RCC 7860 (cell line): ENCODE measurements at places on chromosomes 13 and 19.

- no peak for DNase-seq
Observed at GRCh38 chr13:103194871-103195270, 128.7 kb upstream of the SLC10A2 start.

DNA sequence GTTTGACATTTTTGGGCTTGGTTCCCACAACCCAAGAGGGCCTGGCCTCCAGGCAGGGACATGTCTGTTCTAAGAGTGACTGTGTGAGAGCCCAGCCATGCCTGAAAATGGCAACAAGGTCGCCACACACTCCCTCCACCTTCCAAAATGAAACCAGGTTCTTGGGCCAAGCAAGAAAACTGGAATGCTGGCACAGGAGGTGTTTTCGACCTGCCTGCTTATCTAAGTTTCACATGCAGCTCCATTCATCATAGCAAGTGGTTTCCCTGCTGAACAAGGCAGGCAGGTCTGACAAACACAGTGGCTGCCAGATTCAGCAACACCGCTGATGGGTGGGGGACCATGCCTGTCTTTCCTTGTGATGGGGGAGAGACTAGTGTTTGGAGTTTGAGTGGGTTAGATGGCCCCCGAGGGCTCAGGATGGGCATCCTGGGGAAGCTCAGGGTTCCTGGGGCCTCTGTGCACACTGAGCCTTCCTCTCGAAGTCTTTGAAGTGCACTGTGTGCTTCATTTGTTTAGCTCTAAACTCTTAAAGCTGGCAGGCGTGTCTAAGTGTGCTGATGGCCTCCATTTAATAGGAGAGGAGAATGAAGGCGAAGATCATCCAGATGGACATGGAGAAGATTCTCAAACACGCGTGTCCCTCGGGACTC, 17.9 kb upstream of the GAS6 start:
- no peak for DNase-seq

DNA sequence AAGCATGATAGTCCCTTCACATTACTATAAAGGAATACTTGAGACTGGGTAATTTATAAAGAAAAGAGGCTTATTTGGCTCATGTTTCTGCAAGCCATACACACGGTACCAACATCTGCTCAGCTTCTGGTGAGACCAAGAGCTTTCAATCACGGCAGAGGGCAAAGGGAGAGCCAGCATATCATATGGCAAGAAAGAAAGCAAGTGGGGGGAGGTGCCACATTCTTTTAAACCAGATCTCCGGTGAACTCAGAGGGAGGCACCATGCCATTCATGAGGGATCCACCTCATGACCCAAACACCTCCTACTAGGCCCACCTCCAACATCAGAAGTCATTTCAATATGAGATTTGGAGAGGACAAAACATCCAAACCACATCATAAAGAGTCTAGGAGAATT, 20.3 kb downstream of the XPO4 start:
- DNase-seq, result peak; percentile 24

- peak; percentile 49 for DNase-seq
Observed at GRCh38 chr19:14496834-14497227, 904 bp upstream of the GIPC1 start.

GRCh38 chr19:10112895-10113591, 1.6 kb downstream of the P2RY11 start:
- no peak for DNase-seq

GRCh38 chr19:50486823-50487515, 10.3 kb upstream of the GARIN5A start:
- DNase-seq, result no peak

DNA sequence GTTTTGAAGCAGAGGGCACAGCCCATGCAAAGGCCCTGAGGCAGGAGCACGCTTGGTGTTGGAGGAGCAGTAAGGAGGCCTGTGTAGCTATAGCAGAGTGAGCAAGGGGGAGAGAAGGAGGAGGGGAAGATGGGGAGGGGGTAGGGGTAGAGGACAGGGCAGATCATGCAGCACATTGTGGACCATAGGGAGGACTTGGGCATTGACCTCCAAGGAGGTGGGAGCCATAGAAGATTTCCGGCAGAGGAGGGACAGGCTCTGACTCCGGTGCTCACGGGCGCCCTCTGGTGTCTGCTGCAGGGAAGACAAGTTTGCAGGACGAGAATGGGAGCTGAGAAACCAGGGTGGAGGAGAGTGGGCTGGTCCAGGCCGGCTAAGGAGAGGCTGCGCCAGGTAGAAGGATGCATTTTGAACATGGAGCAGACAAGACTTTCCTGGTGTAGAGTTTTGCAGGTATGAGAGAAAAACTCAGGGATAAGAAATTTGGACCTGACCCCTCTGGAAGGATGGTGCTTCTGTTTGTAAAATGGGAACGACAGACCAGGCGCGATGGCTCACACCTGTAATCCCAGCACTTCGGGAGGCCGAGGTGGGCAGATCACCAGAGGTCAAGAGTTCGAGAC, 13.7 kb upstream of the CREB3L3 start:
- DNase-seq, result peak; percentile 45

- no peak for DNase-seq
Observed at GRCh38 chr19:42148266-42148665, 16.0 kb upstream of the POU2F2 start.

DNA sequence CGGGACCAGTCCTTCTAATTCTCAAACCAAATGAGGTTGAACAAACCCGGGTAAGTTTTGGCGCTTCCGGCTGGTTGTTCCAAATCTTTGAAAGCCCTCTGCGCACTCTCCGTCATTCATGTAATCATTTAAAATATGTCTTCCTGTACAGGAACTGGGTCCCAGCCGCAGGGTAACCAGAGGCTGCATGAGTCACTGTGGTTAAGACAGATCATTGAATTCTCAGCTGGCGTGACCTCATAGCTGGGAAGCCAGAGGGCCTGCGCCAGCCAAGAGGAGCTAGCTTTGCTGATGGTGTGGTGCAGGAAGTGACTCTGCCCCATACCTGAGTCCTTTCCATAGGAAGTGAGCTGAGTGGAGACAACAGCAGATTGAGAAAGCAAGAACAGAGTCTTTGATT, 135.2 kb downstream of the TSHZ3 start:
- DNase-seq, result peak; percentile 97

DNA sequence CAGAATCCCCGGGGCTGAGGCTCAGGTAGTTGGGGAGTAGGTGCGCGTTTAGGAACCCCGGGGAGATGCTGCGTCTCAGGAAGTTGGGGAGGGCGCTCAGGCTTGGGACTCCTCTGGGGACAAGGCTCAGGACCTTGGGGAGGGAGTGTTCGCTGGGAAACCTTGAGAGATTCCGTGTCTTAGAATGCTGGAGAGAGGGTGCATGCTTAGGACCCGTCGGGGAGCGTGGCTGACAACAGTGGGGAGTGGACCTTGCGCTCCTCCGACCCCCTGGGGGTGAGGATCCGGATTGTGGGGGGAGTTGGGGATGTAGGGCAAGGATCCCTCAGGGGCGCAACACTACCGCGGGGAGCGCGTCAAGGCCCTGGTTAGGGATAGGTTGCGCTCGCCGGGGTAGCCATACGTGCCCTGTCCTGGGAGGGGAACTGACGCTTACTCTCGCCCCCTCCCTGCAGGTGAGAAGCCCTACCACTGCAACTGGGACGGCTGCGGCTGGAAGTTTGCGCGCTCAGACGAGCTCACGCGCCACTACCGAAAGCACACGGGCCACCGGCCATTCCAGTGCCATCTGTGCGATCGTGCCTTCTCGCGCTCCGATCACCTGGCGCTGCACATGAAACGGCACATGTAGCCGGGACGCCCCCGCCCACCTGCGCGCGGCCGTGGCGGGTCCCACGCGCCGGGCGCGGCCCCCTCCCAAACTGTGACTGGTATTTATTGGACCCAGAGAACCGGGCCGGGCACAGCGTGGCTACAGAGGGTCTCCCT, 2.0 kb downstream of the KLF2 start:
- no peak for DNase-seq

- no peak for DNase-seq
Observed at GRCh38 chr13:50742353-50742752, 101.1 kb downstream of the DLEU7 start.

GRCh38 chr13:99600318-99600717, 99.0 kb downstream of the TM9SF2 start:
- no peak for DNase-seq

DNA sequence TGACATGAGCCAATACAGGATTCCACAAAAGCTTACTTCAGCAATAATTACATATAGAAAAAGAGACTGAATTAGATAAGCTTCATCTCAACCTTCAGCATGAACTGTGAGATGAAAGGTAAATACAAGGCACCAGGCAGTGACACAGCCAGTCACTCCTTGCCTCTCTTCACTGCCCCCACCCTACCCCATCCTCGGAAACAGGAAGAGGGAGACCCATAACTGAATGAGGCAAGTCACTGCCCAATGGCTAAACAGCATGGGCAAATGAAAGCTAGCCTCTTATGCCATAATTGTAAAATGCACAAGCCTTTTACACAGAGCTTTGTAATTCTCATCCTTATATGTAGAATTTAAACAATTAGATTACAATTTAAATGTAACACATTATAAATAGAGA, 1.7 kb downstream of the ZNF160 start:
- DNase-seq, result no peak

DNA sequence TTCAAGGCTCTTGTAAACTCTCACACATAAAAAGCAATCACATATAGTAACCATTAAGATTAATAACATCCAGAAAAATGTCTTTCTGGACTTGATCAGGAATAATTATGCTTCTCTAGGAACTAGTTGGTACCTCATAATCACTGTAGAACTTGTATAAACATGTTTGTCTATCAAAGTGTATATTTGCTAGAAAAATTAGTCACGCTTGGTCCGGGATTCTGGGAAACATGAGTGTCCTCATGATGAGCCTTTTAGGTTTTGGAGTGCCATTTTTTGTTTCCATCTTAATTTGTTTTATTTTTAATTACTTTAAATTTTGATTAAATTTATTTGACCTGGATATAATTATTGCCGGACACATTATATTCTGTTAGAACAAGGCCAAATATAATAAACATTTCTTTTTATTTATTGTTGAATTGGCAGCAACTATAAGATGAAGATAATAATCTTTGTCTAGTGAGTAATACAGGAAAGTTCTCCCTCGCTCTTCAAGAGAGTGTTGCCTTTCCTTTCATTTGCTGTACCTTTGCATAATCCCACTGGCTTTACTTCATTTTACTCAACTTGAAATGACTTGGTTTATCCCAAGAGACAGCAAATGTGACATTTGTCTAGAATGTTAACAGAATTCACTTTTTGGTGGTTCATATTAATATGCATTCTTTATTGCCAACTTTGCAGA, 207.0 kb downstream of the NALCN start:
- no peak for DNase-seq

GRCh38 chr13:43031881-43032280, 8.5 kb downstream of the DNAJC15 start:
- DNase-seq, result no peak

DNA sequence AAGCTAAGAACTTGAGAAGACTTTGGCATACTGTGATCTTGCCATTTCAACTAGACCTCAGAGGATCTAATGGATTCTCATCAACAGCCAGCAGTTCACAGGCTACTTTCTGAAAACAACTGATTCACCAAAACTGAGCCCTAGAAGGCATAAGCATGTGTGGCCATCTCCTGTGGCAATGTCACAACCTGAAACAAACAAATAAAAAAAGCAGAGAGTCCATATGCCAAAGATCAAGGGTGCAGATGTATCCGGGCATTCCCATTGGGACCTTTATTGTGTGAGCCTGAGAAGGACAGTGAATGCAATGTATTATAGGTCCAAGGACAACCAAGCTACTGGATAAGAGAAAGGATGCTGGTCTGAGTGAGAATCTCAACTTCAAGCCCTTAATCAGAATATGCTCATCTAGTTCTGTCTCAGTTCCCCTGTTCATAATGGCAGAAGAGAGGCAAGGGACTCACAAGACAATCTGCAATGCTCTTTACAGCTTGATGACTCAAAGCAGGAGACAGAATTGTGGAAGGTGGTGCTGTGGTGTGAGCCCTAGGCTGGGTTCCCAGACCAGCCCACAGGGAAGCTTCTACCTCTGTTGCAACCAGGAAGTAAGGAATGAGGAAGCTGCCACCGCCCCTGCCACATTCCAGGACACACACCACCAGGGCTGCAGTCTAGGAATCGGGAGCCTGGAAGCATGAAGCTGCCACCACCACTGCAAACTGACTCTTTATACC, 133.7 kb downstream of the RAP2A start:
- peak; percentile 3 for DNase-seq

GRCh38 chr13:33321686-33322542, 36.4 kb upstream of the STARD13 start:
- DNase-seq, result no peak

DNA sequence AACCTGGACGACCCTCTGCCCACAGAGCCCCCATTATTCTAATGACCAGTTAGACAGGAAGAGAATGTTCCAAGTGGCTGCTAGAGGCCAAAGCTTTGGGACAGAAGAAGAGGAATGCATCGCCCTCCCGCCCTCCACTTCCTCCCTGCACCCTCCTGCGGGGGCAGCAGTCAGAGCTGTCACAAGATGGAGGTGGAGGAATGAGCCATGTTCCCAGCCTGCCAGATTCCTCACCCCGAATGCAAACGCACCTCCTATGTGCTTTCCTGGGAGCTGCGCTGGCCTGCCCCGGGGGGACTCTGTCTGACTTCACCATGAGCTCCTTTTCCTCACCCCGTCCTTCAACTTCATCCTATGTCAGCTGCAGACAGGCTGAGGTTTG, 1.7 kb downstream of the YJEFN3 start:
- no peak for DNase-seq

GRCh38 chr19:31146015-31146414, 203.2 kb downstream of the TSHZ3 start:
- no peak for DNase-seq

GRCh38 chr19:23946569-23946968, 31.9 kb downstream of the ZNF726 start:
- DNase-seq, result no peak

GRCh38 chr13:107819071-107819470, 396.3 kb downstream of the LIG4 start:
- no peak for DNase-seq
